ENCODE measurements at places on chromosomes 4 and X. TPM values are rescaled to one million over a fixed set of nuclear protein-coding genes. Genes with fewer than 3 reads are reported as not detected.

The ALB gene
- total RNA-seq = not detected

GRCh38 chr4:4596720-4597119 is 54.9 kb upstream of the STX18 start:
- DNase-seq = no peak

- no peak for DNase-seq
Measured at GRCh38 chr4:127256500-127256899, 376.3 kb upstream of the INTU start.

- no peak for DNase-seq
Measured at GRCh38 chr4:721261-722168, 15.9 kb downstream of the PCGF3 start.

- DNase-seq = no peak
Measured at GRCh38 chr4:112845386-112845785, 204.1 kb upstream of the ANK2 start.

DNA sequence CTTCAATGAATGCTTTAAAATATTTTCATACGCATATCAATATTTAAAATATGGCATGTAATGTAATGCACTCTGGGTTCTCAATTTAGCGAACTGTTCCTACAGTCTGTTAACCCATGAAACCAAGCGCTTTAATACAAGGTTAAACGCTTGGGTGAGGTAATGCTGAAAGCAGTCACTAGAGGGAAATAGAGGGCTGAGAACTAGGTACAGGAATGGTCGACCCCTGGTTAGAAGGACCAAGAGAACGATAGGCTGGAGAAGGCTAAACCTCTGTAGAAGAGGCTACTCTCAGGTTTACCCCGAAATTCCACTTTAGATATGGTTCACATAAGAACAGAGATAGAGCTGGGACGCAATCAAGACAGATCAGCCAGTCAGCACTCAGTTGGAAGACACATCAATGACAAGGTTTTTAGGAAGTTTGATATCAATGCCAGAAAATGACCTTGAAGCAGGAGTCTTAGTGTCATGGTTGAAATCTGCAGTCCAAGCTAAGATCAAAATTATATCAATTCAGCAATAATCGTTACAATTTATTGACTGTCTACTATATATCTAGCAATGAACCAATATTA is 26.9 kb downstream of the ARSJ start:
- peak; percentile 52 for DNase-seq

- DNase-seq = no peak
Measured at GRCh38 chr4:7647600-7648543, 213.1 kb upstream of the PSAPL1 start.

Data from H9 (cell line).